ENCODE measurements at places on chromosomes 5 and 9. TPM values are rescaled to one million over a fixed set of nuclear protein-coding genes. Genes with fewer than 3 reads are reported as not detected.

Gene COQ4
- total RNA-seq, result 20.9 TPM

Gene EPB41L4A
- 44.8 TPM for total RNA-seq

Gene F12
- total RNA-seq, result not detected

Gene SPATA31D4
- total RNA-seq, result 1.7 TPM

Gene SPEF2
- 11.8 TPM for total RNA-seq

Gene TMC1
- 0.96 TPM for total RNA-seq

- DNase-seq, result no peak
Observed at GRCh38 chr5:352639-353611, 31.4 kb downstream of the AHRR start.

DNA sequence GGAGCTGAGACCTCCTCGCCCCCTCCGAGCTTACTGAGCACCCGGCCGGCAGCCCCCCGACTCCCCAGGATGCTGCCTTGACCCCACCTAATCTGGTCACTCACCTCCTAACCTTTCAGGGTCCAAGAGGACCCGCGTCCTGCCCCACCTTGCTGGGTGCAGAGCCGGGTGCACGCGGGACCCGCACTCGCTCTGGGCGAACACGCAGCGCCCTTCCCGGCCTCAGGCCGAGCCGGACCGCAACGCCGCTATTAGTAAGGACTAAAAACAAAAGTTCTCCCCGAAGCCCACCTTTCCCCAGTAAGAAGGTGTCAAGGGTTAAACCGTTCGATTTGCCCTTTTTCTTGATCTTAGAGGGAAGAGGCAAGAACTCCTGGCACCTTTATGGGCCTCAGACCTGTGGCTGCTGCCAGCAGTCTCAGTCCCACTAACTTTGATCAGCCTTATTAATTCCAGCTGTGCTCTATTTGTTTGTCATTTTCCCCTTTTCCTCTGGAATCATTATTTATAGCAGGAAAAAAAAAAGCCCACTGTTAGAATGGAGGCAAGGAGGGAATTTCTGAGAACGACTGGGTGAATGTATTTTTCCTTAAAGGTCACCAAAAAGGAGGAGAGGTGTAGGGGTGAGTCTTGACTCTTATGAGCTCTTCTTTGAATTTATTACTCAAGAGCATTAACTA lies 10.5 kb downstream of the IRX2 start:
- no peak for DNase-seq

- no peak for DNase-seq
Observed at GRCh38 chr5:64526734-64527439, 21.1 kb downstream of the RGS7BP start.

DNA sequence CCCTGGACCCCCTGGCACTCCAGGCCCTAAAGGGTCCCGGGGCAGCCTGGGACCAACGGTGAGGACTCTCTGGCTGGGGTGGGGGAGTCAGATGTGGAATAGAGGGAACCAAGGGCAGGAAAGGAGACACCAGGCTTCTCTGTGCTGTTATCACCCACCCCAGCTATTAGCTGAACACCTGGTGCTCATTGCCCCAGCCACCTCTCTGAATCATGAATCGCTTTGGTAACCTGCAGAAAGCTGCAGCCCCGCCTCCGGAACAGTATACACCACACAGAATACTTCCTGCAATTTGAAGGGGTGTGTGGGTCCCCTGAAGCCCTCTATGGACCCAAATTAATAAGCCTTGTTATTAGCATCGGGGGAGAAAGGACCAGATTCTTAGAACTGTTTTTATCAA lies 40.4 kb upstream of the ORM1 start:
- DNase-seq, result no peak

DNA sequence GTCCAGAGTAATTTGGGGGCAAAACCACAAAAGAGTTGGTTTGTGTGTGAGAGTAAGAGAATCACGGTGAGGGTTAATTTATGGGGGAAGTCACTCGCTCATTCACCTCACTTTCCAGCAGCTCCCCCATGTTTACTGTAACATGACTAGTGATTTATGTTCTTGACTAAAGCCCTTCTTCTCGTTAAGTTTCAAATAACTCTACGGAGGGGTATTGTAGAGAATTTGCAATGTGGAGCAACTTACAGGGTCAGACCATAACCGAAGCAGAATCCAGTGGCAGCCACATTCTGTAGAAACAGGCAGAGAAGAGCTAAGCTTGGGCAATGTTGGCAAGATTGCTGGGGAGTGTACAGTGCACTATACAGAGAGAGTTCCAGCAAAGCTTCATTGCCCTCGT lies 760.6 kb downstream of the IRX1 start:
- no peak for DNase-seq

DNA sequence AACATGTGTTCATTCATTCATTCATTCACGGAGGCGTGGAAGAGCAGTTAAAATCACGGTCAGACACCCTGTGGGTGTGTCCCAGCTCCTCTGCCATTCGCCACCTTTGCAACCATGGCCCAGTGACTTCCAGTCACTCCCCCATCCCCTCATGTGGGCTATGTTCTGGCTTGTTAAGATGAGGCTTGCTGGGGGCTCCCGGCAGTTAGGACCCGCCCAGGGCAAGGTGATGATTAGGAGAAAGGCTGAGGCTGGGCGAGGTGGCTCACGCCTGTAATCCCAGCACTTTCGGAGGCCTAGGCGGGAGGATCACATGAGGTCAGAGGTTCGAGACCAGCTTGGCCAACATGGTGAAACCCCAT lies 24.9 kb upstream of the PTGES start:
- no peak for DNase-seq

- DNase-seq, result no peak
Observed at GRCh38 chr9:86940774-86941173, 6.5 kb downstream of the GAS1 start.

- DNase-seq, result no peak
Observed at GRCh38 chr9:89590415-89590814, 14.4 kb upstream of the GADD45G start.

DNA sequence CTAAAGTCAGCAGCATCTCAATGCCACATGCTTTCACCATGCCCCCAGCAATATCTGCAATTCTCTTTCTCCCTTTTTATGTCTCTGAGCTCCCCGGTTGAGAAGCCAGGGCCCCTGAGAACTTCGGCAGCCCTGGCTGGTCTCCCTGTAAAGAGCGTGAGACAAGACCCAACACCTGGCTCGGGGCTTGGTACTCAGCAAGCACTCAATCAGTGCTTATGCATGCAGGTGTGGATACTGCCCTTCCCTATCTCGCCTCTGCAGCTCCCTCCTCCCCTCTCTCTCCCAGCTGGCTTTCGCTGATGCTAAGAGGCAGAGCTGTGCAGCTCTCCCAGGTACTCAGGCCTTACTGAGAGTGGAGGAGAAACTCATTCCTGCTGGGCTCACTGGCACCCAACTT lies 41.7 kb upstream of the AKNA start:
- no peak for DNase-seq

DNA sequence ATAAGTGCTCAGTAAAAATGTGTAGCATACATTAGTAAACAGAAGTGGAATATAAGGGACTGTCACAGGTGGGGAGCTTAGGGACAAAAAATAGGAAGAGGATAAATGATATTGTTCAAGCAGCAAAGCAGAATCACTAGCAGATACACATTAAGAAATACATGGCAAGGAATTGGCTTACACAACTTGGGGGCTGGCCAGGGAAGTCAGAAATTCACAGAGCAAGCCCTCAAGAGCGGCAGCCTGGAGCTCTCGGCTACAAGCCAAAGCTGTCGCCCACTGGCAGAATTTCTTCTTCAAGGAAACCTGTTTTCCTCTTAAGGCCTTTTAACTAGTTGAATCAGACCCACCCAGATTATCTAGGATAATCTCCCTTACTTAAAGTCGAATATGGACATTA lies 73.0 kb upstream of the SMIM23 start:
- DNase-seq, result no peak

- no peak for DNase-seq
Observed at GRCh38 chr5:24492229-24492628, 152.5 kb downstream of the CDH10 start.

GRCh38 chr5:39970117-39970798 lies 545.5 kb upstream of the DAB2 start:
- no peak for DNase-seq

- peak; percentile 93 for DNase-seq
Observed at GRCh38 chr5:37918424-37918823, 78.6 kb upstream of the GDNF start.
